ENCODE measurements at places on chromosomes 4 and X.

DNA sequence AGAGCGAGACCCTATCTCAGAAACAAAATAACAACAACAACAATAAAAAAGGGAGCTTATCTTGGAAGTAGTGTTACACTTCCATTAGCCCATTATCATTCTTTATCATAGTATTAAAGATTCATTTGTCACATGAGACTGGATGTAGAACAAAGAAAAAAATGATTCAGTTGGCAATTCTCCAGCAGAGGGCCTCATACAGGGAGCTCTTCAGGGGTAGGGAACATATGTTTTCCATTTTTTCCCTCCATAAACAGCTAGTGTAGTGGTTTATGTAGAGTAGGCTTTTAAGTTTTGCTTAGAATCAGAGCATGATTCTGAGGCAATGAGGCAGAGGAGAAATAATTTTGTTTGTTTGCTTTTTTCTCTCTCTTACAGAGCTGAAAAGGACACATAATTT lies 5.8 kb downstream of the CPE start:
- no peak for DNase-seq

GRCh38 chrX:2872671-2873277 lies 44.0 kb downstream of the GYG2 start:
- DNase-seq: no peak

DNA sequence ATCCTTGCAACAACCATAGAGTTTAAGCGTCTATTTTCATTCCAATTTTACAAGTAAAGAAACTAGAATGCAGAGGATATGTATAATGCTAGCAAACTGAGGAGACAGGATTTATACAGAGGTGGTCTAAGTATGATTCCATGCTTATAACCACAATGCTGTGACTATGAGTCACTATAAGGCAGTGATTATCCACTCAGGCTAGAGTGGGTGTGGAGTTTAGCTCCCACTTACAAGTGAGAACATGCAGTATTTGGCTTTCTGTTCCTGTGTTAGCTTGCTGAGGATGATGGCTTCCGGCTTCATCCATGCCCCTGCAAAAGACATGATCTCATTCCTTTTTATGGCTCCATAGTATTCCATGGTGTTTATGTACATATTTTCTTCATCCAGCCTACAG lies 41.6 kb upstream of the EDA2R start:
- DNase-seq: no peak

DNA sequence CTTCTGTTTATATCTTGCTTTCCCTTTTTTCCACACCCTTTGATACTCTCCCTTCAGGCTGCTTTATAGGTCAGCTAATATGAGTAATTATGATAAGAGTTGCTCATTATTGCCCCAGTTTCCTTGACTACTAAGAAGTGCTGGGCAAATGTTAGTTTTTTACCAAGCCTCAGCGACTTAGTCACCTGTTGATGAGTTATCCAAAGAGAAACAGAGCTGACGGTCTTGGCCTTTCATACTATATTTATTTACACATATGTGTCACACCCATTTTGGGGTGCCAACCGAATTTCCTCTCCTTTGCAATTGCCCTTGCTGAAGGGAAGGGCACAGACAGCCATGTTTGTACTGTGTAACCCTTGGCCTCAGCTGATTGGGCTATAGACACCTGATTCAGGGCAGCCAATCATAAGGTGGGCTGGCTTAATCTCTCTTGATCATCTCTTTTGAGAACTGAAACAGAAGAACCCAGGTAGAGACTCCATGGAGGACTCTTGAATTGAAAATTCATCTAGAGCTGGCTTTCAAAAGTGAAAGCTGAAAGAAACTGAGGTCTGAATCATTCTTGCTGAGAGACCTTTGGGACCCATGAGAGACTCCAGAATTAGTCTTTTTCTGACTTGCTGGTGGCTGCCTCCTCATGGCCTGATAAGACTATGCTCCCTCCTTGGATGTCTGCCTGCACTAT lies 111.7 kb upstream of the RPS6KA3 start:
- no peak for DNase-seq

- DNase-seq: no peak
Observed at GRCh38 chr4:40857956-40858355, 108.2 kb downstream of the NSUN7 start.

DNA sequence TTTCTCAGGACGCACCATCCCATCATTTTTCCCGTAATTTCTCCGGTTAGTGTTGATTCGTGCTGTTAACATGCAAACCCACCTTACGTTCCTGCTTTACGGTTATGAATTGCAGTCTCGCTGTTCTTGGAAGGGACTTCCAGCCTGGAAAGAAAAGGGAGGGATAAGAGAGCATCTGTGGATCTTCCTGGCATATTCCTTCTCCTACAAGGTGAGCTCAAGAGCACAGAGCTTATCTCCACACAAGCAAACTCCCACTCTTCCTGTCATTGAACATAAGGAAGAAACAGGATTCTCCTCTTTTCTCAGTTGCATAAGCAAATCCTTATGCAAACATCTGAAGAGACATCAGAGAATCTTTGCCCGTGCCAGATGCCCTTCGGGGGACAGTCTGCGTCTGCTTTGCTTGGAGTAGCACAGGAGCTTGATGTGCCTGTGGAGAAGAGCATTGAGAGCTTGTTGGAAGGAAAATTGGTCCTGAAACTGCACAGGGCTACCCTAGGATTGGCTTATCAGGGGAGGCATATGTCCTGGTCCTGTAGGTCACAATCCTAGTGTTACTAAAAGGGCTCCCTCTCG lies 127.0 kb downstream of the ASMT start:
- DNase-seq: no peak

GRCh38 chr4:155952501-155952901 lies 1.2 kb downstream of the CTSO start:
- no peak for DNase-seq

- no peak for DNase-seq
Observed at GRCh38 chr4:170009291-170009690, 16.9 kb downstream of the MFAP3L start.

DNA sequence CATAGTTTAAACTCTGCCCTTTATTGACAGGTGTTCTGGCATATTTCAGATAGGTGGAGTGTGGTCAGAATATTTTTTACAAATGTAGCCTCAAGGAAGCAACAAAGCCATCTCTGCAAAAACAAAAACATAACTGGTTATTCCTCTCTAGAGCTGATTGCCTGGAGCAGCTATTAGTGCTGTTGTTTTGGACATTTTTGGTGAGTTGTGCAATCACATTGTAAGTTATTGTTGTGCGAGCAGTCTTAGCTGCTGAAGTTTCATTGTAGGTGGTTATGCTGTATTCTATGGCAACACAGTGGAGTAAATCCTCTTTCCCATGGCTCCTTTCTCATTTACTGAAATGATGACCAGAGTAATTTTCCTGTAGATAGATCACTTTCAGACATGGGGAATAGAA lies 1413.0 kb downstream of the PCDH7 start:
- DNase-seq: no peak

GRCh38 chr4:173091958-173092357 lies 76.7 kb upstream of the GALNT7 start:
- no peak for DNase-seq

- no peak for DNase-seq
Observed at GRCh38 chr4:92101737-92102172, 202.0 kb upstream of the GRID2 start.

GRCh38 chr4:57233386-57233785 lies 123.2 kb upstream of the IGFBP7 start:
- no peak for DNase-seq
